Chondrocyte (in vitro differentiated cells): ENCODE measurements at places on chromosomes 11 and 22. TPM values are rescaled to one million over a fixed set of nuclear protein-coding genes. Genes with fewer than 3 reads are reported as not detected.

The KCNK4 gene
- 0.22 to 0.39 TPM in 2 of 3 replicates, not detected in the other for total RNA-seq

The LDLRAD3 gene
- 7.4 to 14.8 TPM (median 8.6 TPM) in 3 replicates for total RNA-seq

The SLC22A6 gene
- total RNA-seq = not detected in 3 replicates

The PTGDR2 gene
- 0.12 TPM in 1 of 3 replicates, not detected in the others for total RNA-seq

The FAM227A gene
- total RNA-seq = 1.5 to 5.4 TPM (median 1.8 TPM) in 3 replicates
